ENCODE measurements at places on chromosomes 2 and 18.

- DNase-seq: no peak
Observed at GRCh38 chr18:39053571-39053970, 1488.0 kb upstream of the CELF4 start.

GRCh38 chr2:176056406-176056805, 27.4 kb downstream of the EVX2 start:
- no peak for DNase-seq

DNA sequence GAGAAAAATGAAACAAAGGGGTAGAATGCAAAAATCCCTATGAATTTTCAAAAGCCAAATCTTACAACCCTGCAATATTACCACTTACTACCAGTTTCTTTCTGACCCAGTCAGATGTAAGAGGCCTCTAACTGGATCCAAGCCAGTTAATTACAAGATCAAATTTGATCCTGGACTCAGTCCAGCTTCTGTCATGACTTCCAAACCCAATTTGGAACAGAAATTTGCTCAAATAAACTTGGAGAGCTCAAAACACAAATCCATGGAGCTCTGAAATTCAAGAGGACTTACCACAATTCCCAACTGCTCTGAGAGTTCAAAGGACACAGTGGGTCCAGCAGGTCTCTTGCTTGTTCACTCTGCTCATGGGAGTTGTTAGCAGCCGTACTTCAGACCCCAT, 1271.7 kb upstream of the SLC39A10 start:
- no peak for DNase-seq

GRCh38 chr2:28505361-28505760, 9.5 kb downstream of the PLB1 start:
- no peak for DNase-seq

GRCh38 chr2:228268756-228269155, 87.3 kb upstream of the SPHKAP start:
- DNase-seq: no peak

GRCh38 chr2:26870585-26871095, 22.7 kb downstream of the DPYSL5 start:
- no peak for DNase-seq

GRCh38 chr2:44938287-44939105, 3.0 kb upstream of the SIX3 start:
- DNase-seq: no peak

DNA sequence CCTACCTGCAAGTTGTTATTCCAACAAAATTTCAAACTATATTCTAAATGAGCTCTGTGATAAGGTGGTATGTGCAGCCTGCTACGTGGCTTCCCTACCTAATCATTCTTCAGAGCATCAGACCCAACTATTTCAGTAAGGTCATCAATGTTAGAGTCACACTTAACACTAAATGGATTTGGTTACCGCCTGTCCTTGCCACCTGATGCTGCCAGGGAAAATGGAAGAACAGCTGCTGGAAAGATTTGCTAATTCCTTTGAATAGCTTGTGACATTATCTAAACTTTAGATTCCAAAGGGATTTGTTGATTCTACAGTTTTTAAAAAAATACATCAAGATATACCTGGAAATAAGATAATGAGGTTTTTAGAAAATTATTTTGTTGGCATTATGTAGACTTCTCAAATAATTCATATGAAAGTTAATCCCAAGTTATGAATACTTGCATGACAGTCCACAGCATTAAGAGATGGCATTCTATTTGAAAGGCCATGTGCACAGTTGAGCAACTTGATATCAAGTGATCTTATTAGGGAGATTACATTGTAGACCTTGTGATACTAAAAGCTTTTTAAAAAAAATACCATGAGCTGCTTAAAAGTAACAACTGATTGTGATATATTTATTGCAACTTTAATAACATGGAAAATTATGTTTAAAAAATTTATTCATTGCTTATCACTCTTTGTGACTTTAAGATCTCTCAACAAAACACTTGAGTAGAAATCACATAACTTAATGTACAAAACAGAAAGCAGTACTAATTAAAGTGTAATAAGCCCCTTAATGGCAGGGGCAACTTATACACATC, 98.3 kb upstream of the UGP2 start:
- no peak for DNase-seq

GRCh38 chr2:24365051-24365450, 4.7 kb upstream of the ITSN2 start:
- no peak for DNase-seq

GRCh38 chr2:85246348-85246747, 81.4 kb downstream of the TGOLN2 start:
- DNase-seq: no peak

- DNase-seq: no peak
Observed at GRCh38 chr2:46167924-46168323, 129.3 kb upstream of the EPAS1 start.

DNA sequence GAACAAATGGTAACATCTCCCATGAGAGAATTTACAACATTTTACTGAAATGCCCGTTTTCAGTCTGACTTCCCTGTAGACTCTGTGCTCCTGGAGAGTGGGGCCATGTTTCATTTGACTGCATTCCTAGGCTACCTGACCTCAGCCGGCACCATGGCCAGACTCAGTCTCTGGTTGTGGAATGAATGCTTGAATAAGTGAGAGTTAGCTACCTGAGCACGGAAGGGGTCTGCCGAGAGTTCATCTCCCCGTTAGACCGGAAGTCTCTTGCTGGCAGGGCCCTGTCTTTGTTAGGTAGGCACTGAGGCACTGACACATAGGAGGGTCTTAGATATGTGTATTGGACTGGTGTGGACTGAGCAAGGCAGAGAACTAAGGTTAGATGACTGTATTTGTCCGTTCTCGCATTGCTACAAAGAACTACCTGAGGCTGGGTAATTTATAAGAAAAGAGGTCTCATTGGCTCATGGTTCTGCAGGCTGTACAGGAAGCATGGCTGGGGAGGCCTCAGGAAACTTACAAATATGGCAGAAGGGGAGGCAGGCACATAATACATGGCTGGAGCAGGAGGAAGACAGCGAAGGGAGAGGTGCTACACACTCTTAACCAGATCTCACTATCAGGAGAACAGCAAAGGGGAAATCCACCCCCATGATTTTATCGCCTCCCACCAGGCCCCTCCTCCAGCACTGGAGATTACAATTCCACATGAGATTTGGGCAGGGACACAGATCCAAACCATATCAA, 271.2 kb downstream of the GLI2 start:
- no peak for DNase-seq

DNA sequence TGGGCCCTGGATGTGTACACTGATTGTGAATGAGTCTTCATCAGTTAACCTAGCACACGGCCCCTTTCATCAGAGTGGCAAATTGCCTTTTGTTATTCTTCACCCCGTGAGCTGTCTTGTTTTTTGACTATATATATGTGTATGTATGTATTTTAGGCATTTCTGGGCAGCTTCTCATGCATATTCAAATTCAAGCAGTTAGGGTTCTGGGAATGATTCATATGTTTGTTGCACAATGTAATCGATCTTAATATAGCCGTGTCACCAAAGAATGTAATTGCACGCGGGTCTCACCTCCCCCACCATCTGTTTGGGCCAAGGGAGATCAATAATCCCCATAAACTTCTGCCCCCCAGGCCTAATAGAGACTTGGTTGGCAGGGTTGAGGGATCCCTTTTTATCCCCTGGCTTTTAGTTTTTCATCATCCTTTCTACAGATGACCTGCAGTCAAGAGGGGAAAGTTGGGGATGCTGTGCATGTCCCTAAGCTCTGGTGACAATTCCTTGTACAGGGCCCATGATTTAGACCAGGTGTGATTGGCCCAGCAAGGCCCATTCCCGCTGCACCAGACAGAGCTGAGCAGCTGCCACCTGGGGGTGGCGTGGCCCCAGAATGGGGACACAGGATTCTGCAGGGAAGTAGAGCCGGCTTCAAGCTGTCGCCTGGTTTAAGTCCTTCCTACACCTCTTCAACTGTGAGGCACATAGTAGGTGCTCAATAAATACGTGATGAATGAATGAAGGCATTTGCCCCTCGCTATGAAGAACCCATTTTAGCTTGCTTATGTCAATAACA, 19.2 kb downstream of the KCNF1 start:
- no peak for DNase-seq

GRCh38 chr2:143802242-143802641, 673.0 kb downstream of the ARHGAP15 start:
- no peak for DNase-seq

GRCh38 chr2:3494984-3495666, 24.2 kb downstream of the ADI1 start:
- no peak for DNase-seq

DNA sequence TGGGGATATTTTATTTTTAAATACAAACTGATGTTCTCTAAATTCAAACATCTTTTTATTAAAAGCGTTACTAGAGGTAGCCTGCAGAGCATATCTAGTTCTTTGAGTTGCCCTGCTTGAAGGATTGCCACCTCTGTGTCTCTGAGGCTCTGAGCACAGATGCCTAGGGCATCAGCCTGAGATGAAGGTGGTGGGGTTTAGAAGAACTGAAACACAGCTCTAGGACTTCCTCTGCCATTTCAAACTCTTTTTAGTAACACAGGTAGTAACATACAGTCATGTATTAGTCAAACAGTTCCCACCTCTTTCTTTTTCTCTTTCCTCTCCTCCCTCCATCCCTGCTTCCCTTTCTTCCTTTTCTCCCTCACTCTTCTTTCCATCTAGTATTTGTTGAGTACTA, 57.6 kb downstream of the TTC21B start:
- DNase-seq: no peak

- no peak for DNase-seq
Observed at GRCh38 chr2:75607988-75608683, 38.4 kb upstream of the MRPL19 start.

DNA sequence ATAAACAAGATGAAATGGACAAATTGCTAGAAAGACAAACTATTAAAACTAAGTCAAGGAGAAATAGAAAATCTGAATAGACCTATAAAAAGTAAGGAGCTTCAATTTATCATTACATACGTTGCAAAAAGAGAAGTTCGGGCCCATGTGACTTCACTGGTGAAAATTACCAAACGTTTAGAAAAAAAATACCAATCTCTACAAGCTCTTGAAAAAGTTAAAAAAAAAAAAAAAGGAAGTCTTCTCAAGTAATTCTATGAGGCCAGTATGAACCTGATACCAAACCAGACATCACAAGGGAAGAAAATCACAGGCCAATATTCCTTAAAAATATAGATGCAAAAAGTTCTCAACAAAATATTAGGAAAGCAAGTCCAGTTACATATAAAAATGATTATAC, 20.2 kb upstream of the ACVR2A start:
- no peak for DNase-seq

- no peak for DNase-seq
Observed at GRCh38 chr2:20565623-20566236, 85.2 kb downstream of the HS1BP3 start.

DNA sequence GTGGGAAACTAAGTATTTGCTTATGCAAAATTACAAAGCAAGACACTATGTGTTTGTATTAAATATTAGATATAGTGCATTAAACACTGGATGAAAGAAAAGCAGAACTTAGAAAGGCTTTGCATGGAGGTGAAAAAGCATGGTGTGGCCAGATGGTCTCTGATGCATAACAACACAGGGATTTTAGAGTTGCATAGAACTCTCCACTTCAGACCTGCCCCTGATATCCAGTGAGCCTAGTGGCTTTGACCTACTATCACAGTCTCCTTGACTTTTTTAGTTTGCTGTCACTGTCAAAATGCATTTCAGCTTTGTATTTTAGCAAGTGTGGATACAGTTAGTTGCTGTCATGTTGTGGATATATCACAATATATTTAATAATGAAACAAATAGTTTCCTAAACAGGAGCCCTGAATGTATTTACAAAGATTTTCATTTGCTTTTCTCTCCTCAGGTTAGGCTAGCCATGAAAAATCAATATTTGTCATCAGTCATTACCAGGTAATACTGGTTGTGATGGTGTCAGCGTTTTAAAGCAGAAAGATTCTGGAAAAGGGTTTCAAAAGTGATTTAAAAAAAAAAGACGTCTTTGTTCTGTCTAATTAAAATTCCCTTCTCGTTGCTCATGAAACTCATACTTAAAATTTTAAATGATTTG, 5.2 kb downstream of the CSRNP3 start:
- no peak for DNase-seq

- DNase-seq: no peak
Observed at GRCh38 chr2:46488389-46488788, 9.0 kb downstream of the TMEM247 start.

DNA sequence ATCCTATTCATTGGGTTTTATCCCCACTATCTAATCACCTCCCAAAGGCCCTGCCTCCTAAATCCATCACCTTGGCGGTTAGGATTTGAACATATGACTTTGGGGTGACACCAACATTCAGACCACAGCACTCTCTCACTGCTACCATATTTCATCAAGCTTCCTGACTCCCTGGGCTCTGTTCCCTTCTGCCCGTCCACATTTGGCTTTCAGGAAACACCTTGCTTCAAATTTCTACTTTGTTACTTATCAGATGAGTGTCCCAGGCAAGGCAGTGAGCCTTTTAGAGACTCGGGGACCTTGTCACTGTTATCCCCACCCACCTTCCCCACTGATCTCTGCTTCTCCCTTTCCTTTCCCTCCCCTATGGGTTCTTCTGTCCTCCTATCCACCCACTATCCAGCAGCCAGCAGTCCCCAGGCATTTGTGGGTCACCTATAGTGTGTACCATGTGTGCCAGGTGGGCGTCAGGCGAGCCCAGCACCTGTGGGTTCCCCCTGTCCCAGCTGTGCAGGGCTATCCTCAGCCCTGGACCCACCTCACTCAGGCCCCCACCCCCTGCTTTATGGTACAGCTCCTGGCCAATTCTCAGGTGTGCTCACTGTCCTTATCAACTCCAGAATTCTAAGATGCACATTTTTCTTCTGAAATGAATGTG, 230.9 kb downstream of the LOXHD1 start:
- no peak for DNase-seq

- DNase-seq: no peak
Observed at GRCh38 chr18:36813824-36814223, 15.0 kb downstream of the TPGS2 start.

GRCh38 chr2:45585267-45585861, 25.7 kb downstream of the SRBD1 start:
- DNase-seq: no peak

GRCh38 chr2:64228918-64229317, 84.7 kb upstream of the PELI1 start:
- DNase-seq: no peak

GRCh38 chr2:228094377-228094921, 87.0 kb downstream of the SPHKAP start:
- no peak for DNase-seq

GRCh38 chr2:227888289-227888688, 16.9 kb downstream of the DAW1 start:
- no peak for DNase-seq

- DNase-seq: no peak
Observed at GRCh38 chr2:191835539-191836350, 11.1 kb downstream of the CAVIN2 start.

DNA sequence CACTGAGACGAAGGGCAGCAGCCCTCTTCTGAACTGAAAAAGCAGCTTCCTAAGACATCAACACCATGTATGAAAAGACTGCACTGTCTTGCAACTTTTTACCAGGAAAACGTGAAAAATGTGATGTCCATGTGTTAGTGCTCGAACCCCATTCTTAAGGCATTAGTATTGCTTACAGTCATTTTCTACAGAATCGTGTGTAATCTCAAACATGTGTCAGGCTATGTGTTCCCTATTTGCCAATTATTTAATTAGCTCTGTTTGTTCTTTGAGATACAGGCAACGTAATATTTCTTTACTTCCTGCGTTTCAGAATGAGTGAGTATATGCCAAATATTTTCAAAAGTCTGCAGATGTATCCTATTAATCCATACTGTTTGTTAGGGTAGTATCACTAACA, 307.7 kb upstream of the CCDC68 start:
- no peak for DNase-seq

GRCh38 chr2:104158191-104158590, 695.7 kb upstream of the POU3F3 start:
- DNase-seq: no peak

GRCh38 chr2:113739849-113740248, 16.6 kb downstream of the SLC35F5 start:
- DNase-seq: no peak

Measured in stimulated activated CD4-positive, alpha-beta T cell treated with anti-CD3 and anti-CD28 coated beads, Interleukin-15, amount 100 ng/mL, for 48 hours (primary cell).